ENCODE measurements at places on chromosomes 11 and 22. TPM values are rescaled to one million over a fixed set of nuclear protein-coding genes. Genes with fewer than 3 reads are reported as not detected.
A peak's percentile ranks its signal among the peaks of the same experiment; 100 is the strongest.

GDPD4 gene
- not detected for total RNA-seq

DNA sequence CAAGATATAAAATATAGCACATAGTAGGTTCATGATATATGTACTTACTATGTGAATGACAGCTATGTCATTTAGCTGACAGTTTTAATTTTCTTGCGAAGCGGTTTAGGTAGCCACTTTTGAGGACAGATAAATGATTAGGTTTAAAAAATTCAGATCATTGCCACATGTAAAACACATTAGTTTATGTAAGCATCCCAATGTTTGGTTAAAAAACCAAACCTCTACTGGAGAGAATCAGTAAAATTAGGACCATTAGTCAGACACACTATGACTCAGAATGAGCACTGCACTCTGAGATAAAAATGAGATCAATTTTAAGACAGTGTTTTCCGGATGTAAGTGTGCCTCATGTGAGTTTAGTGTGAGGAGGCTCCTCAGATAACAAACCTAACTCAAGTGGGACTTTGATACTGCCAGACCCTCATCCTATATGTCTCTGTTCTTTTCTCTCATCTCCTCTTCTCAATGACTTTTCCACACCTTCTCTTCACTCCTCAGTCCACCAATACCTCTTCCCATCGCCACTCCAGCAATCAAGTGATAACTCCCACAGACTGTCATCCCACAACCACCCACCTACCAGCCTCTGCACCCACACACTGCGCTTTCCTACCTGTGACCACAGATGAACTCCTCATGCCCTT is 6.8 kb upstream of the OR2AT4 start:
- peak; percentile 86 for DNase-seq

DNA sequence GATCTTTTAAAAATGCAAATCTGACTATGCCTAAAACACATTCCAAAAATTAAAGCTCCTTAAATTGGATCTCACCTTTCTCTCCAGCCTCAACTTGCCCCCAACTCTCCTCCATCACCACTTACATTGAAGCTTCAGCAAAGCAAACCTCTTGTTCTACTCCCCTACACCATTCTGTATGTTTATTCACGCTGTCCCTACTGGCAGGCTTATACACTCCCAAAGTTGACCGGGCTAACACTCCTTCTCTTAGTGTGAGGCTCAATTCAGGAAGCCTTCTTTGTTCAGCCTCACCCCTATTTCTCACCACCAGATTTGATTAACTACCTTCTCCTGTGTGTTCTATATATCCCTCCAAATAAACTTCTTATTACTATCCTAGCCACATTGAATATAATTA is 1.8 kb upstream of the GDPD4 start:
- no peak for DNase-seq

DNA sequence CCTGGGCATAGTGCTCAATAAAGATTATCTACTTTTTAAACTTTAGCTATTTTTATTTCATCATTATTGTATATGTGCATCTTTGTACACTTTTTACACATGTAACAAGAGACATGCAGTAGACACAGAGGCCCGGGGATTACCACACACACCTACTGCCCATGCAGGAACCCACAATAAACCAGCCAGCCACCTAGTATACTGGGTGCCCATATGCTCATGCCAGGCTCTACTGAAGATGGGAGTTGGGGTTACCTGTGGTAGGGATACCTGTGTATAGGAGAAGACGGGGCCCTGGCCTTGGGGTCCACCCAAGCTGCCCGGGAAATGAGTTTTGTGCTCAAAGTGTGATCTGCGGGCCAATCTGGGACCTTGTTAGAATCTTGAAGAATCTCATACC is 31.2 kb upstream of the P2RY2 start:
- no peak for DNase-seq

- no peak for DNase-seq
Observed at GRCh38 chr22:25764270-25765015, 22.5 kb downstream of the MYO18B start.

DNA sequence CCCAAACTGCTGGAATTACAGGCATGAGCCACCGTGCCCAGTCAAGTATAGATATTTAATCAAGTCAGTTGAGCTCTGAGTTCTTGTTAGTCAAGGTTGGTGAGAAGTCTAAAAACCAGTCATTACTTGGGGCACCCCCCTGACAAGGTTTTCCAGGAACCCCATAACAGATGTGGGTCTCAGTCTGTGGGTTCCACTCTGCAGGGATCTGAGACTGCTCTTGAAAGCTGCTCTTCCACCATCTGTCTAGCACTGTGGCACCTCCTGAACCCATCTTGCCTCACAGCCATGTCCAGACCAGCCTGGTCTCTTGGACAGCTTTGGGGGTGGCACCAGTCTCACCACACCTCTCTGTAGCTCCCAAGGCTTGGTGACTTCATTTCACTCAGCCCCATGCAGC is 44.3 kb upstream of the PLET1 start:
- no peak for DNase-seq

TESMIN gene
- total RNA-seq: 0.56 TPM

DNA sequence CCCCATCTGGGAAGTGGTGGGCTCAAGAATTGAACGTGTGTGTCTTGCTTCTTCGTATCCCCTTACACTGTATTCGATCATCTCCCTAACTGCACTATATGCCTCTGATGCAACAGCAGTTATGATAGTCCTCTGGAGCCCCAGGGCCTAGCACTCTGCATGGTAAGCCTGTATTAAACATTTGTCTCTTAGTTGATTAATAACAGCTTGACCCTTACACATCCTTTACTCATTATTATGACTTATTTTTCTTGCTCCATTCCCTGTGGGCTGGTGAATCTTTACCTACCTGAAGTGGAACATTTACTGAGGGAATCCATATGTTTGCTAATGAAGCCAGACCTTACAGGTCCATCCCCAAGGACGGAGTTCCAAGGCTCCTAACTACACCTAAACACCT is 5.6 kb downstream of the STX3 start:
- DNase-seq: no peak

DNA sequence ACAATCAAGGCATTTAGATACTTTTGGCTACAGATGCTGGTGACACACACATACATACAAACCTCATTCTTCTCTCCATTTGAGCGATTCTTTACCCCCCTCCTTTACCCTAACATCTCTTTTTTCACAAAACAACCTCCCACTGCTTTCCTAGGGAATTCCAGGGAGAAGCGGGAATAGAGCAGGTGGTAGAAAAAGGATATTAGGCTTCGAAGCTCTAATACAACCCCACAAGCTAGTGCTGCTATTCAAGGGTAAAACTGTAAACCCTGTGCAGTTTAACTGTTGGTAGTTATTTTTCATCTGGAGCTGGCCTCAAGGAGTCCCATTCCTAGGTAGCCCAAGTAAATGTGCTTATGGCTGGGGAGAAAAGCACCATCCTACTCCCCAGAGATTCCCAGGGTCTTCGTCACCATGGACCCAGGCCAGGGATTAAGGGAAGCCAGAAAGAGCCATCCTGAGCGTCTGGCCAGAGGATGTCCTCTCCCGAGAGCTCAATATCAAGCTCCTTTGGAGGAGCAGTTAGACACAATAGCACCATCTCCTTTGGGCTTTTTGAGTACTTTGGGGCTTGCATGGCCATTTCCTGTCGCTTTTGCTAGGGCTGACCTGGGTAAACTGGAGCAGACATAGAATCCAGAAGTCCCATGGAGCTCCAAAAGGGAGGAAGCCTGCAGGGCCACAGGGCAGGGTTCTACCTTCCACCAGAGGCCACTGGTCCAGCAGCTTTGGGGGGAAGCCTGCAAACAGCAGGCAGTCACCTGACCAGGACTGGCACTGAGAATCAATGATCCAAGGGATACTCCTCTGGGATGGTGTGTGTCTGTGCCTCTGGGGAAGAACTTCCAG is 3.1 kb downstream of the MAML2 start:
- peak; percentile 59 for DNase-seq

C11orf97 gene
- total RNA-seq: not detected

DNA sequence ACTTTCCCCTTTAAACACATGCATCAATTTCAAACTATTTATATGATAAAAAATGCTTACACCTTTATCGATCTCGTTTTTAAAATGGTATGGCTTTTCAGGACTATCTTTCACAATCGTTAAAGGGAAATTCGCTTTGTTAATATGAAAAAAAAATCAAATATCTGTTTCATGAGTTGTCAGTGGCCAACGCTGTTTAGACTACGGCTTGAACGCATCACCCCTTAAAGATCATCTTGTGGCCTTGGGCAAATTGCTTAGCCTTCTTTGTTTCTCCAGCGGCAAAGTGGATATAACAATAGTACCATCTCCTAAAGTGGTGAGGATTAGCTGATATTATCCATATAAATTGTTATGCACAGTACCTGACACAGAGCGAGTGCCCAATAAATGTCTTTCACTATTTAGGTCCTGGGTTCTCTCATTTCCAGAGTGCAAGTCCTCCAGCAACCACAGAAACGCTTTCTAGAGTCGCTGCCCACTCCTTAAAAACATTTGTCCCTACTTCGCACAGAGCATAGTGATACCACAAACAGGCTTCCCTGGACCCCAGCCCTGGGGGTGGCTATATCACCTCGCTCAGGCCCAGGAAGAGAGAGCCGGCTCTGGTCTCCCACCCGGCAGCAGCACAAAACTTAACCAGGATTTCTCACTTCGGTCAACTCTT is 904 bp downstream of the SLC35F2 start:
- peak; percentile 41 for DNase-seq

SART1 gene
- total RNA-seq: 25.5 TPM

PARVG gene
- not detected for total RNA-seq

RCE1 gene
- total RNA-seq: 5.6 TPM
